ENCODE measurements at places on chromosomes 12 and 14.

DNA sequence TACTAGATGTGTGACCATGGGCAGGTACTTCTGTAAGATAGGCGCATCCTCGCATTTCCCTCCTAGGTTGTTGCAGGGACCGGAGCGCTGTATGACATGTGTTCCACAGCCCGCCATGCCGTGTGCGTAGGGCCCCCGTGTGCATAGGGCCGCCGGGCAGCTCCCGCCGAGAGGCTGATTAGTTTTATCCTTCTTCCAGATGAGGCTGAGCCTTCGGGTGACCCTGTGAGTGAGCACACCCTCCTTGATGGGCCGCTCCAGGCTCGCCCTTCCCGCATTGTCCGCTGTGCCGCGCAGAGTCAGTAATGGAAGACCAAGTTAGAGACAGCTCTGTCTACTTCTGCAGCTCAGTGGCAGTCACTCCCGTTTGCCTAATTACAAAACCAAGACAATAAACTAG, 72.9 kb upstream of the DYNC1H1 start:
- no peak for DNase-seq

GRCh38 chr14:89267656-89268055, 149.4 kb downstream of the FOXN3 start:
- no peak for DNase-seq

GRCh38 chr12:52300796-52301691, 9.7 kb upstream of the KRT81 start:
- no peak for DNase-seq

DNA sequence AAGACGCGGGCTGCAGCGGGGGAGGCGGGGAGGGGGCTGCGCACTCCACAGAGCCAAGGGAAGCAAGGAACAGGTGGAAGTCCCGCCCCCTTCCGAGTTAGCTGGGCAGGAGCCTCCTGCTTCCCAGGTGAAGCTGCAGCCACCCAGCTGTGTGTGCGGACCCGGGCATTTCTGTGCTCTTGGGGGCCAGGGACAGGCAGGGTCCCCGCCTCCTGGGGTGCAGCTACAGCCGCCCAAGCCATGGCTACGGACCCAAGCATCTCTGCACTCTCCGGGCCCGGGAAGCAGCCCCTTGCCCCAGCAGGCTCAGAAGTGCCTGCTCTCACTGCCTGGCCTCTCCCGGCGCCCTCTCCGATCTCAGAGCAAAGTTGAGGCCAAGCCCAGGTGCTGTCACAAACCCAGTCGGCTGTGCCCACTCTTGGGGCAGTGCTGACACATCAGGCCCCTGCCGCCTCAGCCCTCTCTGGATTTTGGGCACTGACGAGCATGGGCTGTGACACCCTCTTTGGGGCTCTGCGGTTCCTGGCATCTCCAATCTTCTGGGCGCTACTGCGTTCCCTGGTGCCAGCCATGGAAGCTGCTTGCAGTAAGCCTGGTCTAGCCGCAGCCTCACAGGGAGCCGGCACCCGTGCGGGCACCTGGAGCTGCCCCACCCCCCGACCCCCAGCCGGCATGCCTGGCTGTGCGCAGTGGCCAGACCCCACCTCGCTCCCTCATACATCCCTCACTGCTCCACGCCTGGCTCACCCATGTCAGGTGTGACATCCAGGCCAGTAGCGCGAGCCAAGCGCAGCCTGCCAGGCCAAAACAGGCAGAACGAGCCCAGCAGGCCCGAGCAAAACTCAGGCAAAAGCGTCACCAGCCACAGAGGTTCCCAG, 8.5 kb upstream of the MGAT4C start:
- no peak for DNase-seq

- no peak for DNase-seq
Observed at GRCh38 chr12:80849337-80849736, 88.4 kb downstream of the LIN7A start.

- DNase-seq, result no peak
Observed at GRCh38 chr12:104477510-104478390, 21.0 kb downstream of the CHST11 start.

DNA sequence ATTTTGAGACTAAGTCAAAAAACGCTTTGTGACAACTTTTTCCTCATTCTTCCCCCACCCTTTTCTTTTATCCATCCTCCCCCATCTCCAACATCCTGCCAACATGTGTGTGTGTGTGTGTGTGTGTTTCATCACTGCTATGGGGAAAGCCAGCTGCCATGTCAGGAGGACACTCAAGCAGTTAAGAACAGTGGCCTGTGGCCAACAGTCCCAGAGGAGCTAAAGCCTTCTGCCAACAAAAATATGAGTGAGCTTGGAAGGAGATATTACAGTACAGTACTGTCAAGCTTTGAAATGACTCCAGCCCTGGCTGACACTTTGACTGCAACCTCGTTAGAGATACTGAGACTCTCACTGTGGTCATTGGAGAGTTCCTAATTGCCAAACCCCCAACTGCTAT, 5.0 kb upstream of the CSRP2 start:
- no peak for DNase-seq

DNA sequence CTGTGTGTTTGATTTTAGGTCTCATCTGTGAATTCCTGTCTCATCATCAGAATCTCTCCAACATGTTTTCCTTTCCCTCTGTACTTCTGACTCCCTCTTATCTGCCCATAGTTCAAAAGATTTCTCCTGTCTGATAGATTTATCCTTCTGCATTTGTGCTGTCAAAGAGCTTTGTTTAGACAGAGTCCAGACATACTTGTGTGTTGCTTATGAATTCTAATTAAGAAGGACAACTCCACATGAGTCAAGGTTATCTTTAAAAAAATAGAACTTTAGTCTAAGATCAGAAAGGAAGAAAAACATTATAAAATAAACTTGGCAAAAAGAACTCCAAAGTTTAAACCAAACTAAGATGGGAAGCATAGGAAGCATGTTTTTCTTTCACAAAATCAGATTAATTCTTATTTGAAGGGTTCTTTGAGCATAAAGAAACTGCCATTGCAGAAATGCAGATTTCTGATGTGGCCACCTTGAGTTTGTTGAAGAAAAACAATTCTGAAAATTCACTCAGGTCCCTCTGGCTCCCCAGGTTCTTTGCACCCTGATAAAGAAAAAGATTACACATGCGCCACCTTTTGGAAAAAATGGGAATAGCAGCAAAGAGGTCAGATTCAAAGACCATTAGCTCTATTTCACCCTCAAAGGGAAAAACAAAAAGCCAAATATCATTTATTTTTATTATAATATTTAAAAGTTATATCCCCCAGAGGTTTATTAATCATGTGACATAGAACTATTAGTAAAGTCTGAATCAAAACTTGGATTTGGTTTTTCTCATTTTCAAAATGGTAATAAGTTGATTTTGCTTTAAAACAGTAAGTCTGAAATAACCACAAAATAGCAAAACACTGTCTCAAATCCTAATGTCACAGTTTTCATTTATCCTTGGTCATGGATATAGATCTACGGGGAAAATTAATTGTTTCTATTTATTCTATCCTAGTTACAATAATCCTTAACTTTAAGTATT, 143.7 kb upstream of the DCN start:
- DNase-seq, result peak; percentile 61

GRCh38 chr12:69419701-69420100, 50.5 kb upstream of the FRS2 start:
- DNase-seq, result no peak

- DNase-seq, result no peak
Observed at GRCh38 chr14:79742142-79742541, 469.2 kb downstream of the DIO2 start.

GRCh38 chr14:36604757-36605505, 22.5 kb upstream of the NKX2-8 start:
- DNase-seq, result peak; percentile 78

- DNase-seq, result no peak
Observed at GRCh38 chr14:34931206-34931605, 51.6 kb upstream of the SRP54 start.

Data from LoVo (cell line).